HFF-Myc (cell line): ENCODE measurements at places on chromosomes 7 and 10.

DNA sequence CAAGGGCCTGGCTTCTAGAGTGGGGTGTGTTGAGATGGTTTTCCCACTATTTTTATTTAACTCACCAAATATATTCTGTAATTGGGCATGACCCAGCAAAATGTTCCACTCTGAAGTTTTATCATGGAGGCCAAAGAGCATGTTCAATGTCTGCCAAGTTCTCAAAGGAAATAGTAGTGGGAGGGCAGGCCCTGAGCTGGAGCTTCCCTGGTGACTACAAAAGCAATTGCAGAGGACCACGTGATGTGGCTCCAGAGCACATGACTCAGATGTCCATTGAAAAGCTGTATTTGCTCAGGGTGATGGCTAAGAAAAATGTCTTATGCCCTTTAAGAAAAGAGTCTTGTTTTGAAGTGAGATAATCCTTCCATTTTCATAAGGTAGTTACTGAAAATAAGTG is 1024.8 kb downstream of the LRMDA start:
- no peak for DNase-seq

DNA sequence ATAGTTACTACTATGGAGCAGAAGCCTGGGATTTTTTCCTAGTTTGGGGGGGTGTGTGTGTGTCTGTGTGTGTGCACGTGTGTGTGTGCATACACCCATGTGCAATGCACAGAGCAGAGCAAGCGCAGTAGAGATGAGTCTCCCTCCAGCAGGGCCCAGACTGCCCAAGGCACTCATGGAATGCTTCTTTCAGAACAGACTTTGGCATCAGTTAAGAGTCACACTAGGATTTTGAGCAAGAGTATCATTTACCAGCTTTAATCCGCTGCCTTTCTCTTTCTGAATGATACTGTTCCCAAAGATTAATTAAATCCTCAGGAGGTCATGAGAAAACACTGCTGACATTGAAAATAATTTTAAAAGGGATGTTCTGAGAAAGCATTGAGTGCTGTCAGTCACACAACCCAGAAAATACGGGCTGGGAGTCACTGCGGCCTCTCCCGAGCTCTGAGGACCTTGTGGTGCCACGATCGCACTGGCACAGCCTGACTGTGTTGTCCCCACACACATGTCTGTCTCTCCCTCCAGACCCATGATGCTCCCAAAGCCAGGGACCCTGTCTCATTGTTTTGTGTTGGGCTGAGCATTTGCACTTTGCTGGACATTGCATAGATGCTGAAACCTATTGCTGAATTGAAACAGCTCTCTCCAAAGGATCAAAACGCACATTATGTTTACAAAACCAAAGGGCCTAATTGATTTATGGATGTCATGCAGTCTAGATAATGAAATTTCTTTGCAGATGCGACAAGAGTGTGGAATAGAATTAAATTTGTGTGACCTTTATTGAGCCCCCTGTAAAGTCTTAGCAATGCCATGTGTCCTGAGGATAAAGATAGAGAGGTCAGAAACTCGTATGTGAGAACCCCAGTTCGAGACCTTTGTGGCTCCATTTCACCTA is 54.7 kb upstream of the FIGNL1 start:
- no peak for DNase-seq

DNA sequence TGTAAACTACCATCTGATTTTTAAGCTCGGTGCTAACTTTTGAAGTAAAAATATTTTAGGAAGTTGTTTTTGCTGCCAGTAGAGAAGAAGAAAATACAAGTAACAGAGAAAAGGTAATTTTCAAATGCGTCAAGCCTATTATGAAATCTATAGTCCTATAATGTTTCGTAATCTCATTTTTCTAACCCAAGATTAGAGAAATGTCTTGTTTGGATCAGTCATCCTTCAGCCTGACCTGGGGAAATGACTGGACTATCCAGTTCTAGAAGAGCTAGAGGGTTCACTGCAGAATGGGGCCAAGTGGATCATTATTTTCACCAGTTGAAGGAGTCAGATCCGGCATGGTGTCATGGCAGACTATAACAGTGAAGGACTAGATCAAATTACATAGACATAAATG is 62.7 kb upstream of the FGL2 start:
- DNase-seq = no peak

- DNase-seq = no peak
These were observed 7.9 kb downstream of the LDB1 start for GRCh38 chr10:102112210-102112817.

- DNase-seq = no peak
These were observed 434.7 kb downstream of the TNS3 start for GRCh38 chr7:47147213-47147631.

GRCh38 chr7:122944682-122945303 is 50.7 kb downstream of the TAS2R16 start:
- DNase-seq = no peak

DNA sequence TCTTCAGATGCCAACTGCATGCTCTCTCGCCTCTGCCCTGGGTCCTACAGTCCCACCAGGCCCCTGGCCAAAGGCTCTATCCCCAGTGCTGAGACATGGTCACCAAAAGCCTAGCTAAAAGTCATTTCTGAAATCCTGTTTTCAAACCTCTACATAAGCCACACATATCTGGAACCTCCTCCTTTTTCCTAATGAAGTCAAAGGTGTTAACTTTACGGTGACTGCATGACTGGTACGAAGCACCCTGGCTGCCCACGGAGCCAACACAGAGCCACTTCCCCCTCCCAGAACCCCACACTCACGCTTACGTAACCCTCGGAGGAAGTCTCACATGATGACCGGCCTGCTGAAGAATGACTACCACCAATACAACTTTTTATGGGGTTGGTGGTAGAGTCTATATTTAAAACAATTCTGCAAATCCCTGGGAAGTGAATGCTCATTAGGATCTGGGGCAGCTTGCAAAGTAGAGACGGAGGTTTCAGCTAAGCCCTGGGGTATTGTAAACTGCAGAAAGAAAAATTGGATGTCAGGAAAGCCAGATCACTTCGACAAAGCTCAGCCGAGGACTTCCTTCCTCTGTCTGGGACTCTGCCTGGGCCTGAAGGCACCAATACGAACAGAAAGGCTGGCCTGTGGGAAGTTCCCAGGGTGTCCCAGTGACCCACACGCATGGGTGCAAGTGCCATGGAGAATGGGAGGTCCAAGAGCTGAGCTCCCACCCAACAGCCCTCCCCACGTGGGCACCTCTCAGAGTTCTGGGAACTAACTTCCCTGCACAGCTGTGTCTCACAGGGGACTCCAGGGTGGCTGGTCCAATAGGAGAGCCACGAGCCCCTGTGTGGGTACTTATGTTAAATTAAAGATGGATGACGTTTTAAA is 50.7 kb downstream of the PDGFA start:
- DNase-seq = no peak

GRCh38 chr7:98698976-98699375 is 81.9 kb downstream of the NPTX2 start:
- no peak for DNase-seq

- no peak for DNase-seq
These were observed 67.5 kb upstream of the ARHGAP21 start for GRCh38 chr10:24791084-24791726.

- no peak for DNase-seq
These were observed 2.5 kb downstream of the INTS1 start for GRCh38 chr7:1501487-1502270.
